ENCODE measurements at places on chromosomes 6 and 20. TPM values are rescaled to one million over a fixed set of nuclear protein-coding genes. Genes with fewer than 3 reads are reported as not detected.

Gene BNIP5
- under 0.01 TPM for total RNA-seq

Gene PACRG
- 0.16 TPM for total RNA-seq

Gene HAO1
- total RNA-seq, result not detected

Gene ENPP4
- 0.16 TPM for total RNA-seq

Gene VSTM2L
- 0.32 TPM for total RNA-seq

Gene LGSN
- not detected for total RNA-seq

Gene ERVFRD-1
- total RNA-seq, result not detected

Gene PI3
- total RNA-seq, result not detected

Gene CST11
- not detected for total RNA-seq

Gene BHLHE23
- not detected for total RNA-seq

Gene DYNLT2
- total RNA-seq, result 0.63 TPM

Gene OLIG3
- total RNA-seq, result not detected

Gene EGFL8
- total RNA-seq, result 2.4 TPM

Gene TCF21
- total RNA-seq, result 36.7 TPM

Gene GNRH2
- total RNA-seq, result 0.32 TPM

Gene CALHM4
- not detected for total RNA-seq

Gene WFDC5
- not detected for total RNA-seq

Gene LYRM4
- 27.6 TPM for total RNA-seq

Gene DPPA5
- total RNA-seq, result not detected

Gene PBOV1
- not detected for total RNA-seq

Gene CLPSL2
- total RNA-seq, result not detected

Gene OVOL2
- not detected for total RNA-seq

Gene C4B
- total RNA-seq, result 15.4 TPM

All from bronchial smooth muscle cell (primary cell).